ENCODE measurements at places on chromosomes 2 and 18.

- no peak for ATAC-seq
These were observed 45.7 kb downstream of the RAB31 start for GRCh38 chr18:9753846-9754245.

DNA sequence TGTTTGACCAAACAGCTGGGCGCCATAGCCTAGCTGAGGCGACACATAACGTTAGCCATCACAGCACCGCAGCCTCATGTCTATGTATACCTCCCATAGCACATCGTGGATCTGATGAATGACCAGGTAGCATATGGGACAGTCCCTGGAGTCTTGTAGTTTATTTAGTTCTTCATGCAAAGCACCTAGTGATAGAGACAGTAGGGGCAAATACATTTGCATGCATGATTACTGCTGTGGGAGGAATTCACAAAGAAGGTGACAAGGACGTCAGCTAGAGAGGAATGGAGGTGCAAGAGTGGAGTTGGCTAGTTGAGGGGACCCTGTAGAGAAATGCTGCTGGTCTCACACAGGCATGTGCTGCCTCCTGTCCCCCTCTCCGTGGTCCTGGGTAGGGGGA is 478.9 kb upstream of the HS6ST1 start:
- ATAC-seq: no peak

DNA sequence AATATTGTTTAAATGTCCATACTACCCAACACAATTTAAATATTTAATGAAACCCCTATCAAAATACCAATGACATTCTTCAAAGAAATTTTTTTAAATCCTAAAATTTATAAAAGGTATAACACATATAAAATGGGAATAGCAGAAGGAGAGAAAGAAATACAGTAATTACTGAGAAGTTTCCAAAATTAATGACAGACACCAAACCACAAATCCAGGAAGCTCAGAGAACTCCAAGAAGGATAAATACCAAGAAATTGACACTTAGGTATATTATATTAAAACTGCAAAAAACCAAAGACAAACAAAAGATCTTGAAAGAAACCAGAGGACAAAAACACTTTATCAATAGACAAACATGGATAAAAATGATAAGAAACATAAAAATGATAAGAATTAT is 101.1 kb downstream of the MEMO1 start:
- ATAC-seq: no peak

DNA sequence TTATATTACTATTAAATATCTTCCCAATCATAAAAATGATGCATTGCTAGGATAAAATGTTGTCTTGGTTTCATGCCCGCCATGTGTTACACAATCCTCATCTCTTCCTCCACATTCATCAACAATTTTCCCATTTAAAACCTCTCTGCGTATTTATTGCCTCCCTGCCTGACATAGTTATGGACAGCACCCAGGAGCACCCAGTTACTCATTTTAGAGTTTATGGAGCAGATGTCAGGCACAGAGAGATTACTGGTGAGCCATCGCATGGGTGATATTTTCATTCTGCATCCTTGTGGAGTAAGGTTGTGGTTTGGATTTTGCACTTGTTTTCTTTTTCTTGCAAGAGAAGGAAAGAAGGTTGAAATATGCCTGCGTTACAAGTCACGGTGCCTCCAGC is 116.7 kb upstream of the NPAS2 start:
- ATAC-seq: no peak

DNA sequence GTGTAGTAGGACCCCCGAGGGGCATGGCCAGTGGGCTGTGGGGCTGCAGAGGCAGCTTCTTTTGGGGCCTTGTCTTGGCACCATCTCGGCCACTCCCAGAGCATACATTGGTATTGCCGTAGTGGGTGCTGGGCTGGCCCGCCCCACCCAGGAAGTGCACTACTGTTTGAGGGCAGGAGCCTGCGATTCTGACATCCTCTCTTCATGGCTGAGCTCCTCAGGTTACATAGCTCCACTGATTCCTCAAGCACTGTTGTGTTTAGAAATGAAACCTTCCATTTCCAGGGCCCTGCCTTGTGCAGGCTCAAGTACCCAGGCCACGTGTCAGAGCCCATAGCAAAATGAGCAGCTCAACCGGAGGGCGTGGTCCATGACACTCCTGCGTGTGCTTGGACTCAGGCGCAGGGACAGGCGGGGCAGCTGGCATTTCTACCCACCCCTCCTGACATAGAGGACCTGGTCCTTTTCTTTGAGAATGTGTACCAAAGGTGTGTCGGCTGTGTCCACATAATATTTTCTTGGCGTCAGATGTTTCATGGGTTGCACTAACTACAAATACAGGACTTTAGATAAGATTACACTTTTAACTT is 67.9 kb downstream of the DGKD start:
- peak; percentile 49 for ATAC-seq

DNA sequence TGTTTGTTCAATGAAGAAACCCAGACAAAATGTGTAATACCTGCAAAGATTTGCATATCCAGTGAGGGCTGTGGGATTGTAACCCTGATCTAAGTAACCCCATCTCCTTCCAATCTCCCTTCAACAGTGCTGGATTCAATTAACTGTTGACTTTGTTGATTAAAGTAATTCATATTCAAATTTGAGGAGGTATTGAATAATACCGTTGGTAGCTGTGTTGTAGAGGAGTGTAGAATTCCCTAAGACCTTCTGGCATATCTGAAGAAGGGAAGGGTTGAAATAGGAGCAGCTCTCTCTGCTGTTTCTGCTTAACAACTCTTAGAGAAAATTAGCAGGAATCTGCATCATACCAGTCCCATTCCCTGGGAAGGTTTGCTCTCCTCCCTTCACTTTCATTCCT is 28.2 kb downstream of the MAIP1 start:
- ATAC-seq: no peak

DNA sequence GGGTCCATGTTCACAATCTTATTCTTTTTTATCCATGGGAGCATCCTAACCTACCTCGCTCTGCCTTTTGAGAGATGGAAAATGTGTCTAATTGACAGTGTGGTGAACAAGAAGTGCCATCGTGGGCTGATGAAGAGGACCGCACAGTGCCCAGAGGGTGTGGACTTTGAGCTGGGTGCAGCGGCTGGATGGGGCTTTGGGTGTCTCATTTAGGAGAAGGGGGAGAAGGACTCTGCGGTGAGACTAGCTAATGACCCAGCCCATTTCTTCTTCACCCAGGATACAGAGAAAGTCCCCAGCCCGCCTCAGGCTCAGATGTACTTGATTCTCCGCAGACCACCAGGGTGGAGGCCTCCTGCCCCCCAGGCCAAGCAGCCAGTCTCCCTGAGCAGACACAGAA is 33.7 kb upstream of the SNTG2 start:
- ATAC-seq: no peak

DNA sequence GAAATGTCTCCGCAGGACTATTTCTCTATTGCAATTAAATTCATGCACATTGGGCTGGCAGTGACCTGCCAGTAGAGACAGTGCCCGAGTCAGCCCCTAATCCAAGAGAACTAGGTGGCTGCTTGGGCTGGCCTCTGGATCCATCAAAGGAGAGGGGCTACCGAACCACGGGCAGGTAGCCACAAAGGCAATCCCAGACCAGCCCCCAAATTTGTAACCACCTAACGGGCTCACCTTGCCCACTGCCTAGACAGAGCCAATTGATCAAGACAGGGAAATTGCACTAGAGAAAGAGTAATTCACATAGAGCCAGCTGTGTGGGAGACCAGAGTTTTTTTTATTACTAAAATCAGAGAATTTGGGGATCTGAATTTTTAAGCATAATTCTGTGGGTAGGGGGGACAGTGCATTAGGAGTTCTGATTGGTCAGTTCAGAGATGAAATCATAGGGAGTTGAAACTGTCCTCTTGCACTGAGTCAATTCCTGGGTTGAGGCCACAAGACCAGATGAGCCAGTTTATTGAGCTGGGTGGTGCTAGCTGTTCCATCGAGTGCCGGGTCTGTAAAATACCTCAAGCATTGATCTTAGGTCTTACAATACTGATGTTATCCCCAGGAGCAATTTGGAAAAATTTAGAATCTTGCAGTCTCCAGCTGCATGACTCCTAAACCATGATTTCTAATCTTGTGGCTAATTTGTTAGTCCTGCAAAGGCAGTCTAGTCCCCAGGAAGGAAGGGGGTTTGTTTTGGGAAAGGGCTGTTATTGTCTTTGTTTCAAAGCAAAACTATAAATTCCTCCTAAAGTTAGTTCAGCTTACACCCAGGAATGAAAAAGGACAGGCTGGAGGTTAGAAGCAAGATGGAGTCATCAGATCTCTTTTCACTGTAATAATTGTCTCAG is 260.4 kb upstream of the SP5 start:
- no peak for ATAC-seq

GRCh38 chr2:222451224-222451674 is 26.9 kb downstream of the SGPP2 start:
- ATAC-seq: peak; percentile 92

- ATAC-seq: no peak
These were observed 65.6 kb downstream of the NCKAP5 start for GRCh38 chr2:133502678-133503077.

GRCh38 chr2:162458240-162458639 is 114.3 kb downstream of the GCA start:
- no peak for ATAC-seq

DNA sequence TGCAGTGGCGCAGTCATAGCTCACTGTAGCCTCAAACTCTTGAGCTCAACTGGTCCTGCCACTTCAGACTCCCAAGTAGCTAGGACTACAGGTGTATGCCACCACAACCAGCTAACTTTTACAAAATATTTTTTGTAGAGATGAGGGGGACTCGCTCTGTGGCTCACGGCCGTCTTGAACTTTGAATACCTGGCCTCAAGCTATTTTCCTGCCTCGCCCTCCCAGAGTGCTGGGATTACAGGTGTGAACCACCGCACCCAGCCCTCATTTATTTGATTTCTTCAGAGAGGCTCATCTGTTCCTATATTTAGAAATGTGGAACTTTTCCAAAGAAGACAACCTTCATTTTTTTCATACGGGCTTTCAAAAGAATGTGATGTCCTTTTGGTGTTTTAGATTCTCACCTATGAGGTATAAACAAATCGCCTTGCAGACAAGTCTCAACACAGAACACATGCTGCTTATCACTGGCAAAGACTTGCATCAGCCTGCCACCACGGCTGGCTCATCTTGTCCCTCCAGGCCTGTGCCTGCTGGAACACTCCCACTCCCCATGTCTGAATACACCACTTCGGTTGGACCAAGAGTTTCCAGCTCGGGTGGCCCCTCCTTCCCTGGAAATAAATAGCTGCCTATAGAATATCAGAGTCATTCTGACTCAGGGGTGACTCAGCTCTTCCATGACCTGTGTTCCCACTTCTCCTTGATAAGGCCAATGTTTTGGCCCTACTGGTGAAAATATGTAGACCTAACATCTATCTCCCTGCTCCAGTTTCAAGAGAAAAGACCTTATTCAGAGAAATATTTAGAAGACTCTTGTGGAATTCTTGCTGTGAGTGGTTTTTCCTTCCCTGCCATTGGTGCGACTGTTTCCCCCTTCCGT is 202.6 kb downstream of the TGIF1 start:
- peak; percentile 98 for ATAC-seq

DNA sequence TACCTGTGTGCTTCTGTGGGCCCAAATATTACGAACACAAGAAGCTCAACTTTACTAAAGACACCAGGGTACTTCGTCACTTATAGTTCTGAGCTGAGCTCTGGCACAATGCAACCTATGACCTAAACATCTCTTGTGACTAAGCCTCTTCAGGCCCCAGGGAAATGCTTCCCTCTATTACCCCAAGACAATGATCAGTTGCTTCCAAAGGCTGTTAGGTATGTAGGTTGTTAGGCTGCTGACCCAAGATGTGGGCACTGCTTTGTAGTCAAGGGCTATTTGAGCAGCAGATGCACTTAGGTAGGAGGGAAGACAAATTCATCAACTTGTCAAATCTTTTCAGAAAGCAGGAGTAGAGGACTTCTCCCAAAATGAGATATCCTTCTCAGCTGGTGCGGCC is 640.1 kb downstream of the EPHA4 start:
- ATAC-seq: no peak

- no peak for ATAC-seq
These were observed 155.4 kb downstream of the ARL4C start for GRCh38 chr2:234341306-234341985.

DNA sequence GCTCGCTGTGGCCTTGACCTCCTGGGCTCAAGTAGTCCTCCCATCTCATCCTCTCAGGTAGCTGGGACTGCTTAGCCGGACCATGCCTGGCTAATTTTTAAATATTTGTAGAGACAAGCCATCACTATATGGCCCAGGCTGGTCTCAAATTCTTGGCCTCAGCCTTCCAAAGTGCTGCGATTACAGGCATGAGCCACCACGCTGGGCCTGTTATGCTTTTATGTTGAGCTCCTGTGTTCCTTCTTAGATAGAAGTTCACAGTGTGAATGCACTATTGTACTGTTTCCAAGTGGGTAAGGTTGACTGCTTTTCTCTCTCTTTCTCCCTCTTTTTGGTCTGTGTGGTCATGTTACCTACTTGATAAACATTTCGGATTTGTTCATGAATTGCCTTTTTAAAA is 61.9 kb downstream of the SMCHD1 start:
- ATAC-seq: no peak

- ATAC-seq: no peak
These were observed 942.2 kb downstream of the CNTNAP5 start for GRCh38 chr2:124967325-124967724.

GRCh38 chr2:152015552-152015951 is 83.3 kb downstream of the CACNB4 start:
- ATAC-seq: no peak

DNA sequence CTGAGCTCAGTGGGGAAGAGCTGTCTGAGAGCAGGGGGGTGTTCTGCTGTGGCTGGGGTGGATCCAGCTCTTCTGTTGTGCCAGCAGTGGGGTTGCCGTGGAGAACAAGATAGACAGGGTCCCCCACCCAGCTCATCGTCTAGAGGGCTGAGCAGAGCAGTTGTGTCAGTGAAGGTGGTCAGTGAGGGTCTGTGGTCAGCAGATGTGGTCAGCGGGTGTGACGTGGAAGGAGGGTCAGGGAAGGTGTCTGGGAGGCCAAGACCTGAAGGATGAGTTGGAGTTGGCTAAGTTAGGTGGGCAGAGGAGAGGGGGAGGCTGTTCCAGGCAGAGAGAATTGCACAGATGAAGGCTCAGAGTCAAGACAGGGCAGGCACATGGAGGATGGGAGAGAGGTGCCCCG is 103.1 kb downstream of the DGKD start:
- no peak for ATAC-seq

DNA sequence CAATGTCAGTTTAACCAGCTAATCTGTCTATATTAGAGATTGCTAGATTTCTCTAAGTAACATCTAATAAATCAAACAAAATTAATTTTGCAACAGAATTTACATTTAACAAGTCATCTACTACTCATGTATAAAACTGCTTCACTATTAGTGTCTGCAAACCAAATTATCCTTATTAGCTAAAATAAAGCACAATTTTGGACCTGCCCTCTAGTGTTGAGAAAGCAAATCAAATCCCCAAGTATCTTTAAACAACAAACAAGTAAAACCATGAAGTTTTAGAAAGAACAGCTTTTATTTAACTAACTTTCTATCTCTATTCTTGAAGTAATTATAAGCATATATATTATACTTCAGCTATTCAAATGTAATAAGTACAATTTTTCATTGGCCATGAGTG is 113.1 kb upstream of the SP3 start:
- no peak for ATAC-seq

DNA sequence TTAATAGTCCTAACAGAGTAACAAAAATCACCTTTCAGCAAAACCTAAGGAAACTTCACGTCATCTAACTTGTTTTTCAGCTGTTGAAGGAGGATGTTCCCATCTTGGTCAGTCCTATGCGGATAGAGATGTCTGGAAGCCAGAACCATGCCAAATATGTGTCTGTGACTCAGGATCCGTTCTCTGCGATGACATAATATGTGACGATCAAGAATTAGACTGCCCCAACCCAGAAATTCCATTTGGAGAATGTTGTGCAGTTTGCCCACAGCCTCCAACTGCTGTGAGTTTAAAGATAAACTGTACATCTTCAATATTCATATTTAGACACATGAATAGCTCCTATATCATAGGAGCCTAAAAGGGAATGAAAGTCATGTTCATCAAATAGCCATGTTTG is 10.5 kb downstream of the COL3A1 start:
- no peak for ATAC-seq
